ENCODE measurements at places on chromosomes 4 and X. TPM values are rescaled to one million over a fixed set of nuclear protein-coding genes. Genes with fewer than 3 reads are reported as not detected.

HSFX4 gene
- total RNA-seq, result not detected

TLR10 gene
- total RNA-seq, result 1.2 TPM

MAGEB17 gene
- not detected for total RNA-seq

AKAP14 gene
- 2.4 TPM for total RNA-seq

PCDH19 gene
- total RNA-seq, result 17.4 TPM

RS1 gene
- total RNA-seq, result not detected

PDCL2 gene
- total RNA-seq, result not detected

ETDB gene
- total RNA-seq, result not detected

AR gene
- 2.1 TPM for total RNA-seq
